NCI-H1417 (cell line): ENCODE measurements at places on chromosomes 4 and X.

- DNase-seq = no peak
Observed at GRCh38 chrX:127037159-127037558, 217.6 kb downstream of the PRR32 start.

- no peak for DNase-seq
Observed at GRCh38 chr4:170037481-170037880, 11.3 kb upstream of the MFAP3L start.

DNA sequence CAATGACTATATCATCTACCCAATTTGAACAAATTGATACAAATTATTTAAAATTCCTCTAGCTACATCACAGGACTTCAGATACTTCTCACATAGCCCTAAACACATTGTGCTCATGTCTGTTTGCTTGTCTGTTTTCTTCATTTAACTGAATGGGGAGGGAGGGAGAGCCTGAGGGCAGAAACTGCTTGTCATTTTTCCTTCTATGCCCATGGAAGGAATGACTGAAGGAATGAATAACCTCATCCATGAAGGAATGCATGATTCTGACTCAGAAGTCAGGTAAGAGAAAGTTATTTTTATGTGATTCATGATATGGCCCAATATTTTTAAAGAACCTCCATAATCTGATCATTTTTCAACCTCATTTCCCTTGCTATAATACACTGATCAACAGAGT lies 418.0 kb upstream of the PITX2 start:
- DNase-seq = no peak

DNA sequence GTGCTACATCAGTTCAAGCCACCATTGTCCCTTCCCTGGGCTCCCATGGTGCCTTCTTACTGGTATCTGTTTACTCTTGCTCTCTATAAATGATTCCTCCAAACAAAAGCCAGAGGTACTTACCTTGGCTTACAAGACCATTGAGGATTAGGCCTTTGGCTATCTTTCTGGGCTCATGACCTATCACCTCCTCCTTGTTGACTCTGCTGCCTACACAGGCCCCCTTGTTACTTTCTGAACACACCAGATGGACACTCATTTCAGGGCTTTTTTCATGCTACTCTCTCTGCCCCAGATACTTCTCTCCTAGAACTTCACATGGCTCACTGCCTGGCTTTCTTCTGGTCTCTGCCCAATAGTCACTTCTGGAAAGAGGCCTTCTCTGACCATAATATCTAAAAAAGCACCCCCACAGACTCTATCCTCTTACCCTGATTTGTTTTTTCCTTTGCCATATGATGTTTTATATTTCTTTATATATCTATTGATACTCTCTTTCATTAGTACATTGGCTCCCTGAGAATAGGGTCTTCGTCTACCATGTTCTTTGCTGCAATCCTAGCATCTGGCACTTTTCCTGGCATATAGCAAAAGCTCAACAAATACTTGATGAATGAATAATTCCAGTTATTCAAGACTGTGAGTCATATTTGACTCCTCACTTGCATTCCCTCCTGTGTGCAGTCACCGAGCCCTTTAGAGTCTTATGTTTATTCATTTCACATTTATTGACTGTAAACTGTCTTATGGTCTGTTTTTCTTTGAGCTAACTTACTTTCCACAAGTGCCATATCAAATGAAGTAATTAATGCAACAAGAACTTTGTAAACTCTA lies 27.1 kb upstream of the TAPT1 start:
- no peak for DNase-seq

DNA sequence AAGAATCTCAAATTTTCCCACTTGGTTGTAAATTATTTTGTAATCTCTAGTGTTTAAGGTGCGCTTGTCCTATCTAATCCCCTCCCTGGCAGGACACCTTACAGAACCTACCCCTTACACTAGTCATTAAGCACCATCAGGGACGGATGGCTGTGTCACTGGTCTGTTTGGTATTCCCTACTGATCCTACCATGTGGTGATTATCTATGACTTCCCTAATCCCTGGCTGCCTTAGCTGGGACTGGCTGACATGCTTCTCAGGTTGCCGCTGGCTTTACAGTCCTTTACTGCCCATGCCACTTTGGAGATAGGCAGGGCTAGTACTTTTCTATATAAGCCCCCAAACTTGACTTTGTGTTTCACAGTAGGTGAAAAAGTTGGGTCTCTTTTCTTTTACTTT lies 58.6 kb downstream of the ELOVL6 start:
- no peak for DNase-seq

DNA sequence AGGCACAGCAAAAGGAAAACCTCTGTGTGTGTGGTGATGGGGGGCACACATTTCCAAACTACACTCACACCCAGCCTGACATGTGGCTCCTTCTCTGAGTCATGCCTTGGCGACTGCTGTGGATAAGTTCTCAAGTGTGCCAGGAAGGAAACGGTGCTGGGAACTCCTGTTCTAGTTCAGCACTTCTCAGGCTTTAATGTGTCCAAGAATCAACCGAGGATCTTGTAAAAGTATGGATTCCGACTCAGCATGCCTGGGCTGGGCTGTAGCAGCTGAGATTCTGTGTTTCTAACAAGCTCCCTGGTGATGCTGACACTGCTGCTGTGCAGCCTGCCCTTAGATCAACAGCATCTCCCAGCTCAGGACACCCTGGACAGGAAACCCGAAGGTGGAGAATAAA lies 20.2 kb downstream of the CLNK start:
- no peak for DNase-seq
